Stimulated activated CD8-positive, alpha-beta memory T cell treated with anti-CD3 and anti-CD28 coated beads, Interleukin-7, amount 100 ng/mL, for 48 hours (primary cell): ENCODE measurements at places on chromosomes 16 and 17.

DNA sequence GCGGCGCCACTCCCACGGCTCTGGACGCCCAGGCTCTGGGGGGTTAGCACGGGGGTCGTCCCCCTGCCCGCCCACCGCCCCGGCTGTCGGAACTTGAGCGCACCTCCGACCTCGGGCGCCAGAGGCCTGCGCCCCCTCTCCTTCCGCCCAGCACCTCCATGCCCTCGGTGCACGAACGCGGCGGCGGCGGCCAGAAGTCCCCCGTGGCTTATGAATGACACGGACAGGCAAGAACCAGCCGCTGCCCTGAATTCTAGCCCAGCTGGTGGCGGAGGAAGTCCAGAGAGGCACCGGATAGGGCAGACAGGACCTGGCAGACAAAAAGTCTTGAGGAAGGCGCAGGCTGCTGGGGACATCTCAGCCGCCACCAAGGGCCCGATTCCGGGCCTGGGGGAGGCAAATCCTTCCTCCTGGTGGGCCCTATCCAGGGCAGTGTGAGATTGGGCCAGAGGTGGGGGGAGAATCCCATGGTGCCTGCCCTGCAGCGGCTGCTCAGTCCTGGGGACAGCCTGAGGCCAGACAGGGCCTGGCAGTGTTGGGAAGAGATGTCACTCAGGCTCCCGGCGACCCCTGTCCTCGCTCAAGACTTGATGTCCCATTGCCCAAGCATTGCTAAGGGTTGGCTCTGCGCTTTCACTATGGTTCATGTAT, 897 bp upstream of the CYGB start:
- no peak for DNase-seq

DNA sequence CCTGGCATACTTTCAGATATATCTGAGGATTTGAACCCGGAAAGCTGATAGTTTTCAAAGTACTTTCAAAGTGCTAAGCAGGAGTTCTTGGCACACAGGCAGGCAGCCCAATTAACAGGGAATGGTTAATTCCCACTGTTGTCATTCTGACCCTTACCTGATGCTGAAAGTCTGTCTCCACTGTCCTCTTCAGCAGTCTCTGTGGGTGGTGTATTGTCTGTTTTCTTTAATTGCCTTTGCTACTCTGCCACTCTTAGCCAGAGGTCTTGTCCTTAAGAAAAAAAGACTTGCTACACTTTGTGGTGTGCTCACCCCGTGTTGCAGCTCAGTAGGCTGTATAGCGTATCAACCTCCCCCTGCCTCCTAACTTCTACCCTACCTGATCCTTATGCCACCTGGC, 63.2 kb upstream of the SLC12A3 start:
- no peak for DNase-seq

GRCh38 chr17:38325221-38325851, 18.4 kb downstream of the GPR179 start:
- DNase-seq: no peak

GRCh38 chr16:3118204-3118790, 5.9 kb downstream of the ZNF205 start:
- DNase-seq: no peak

DNA sequence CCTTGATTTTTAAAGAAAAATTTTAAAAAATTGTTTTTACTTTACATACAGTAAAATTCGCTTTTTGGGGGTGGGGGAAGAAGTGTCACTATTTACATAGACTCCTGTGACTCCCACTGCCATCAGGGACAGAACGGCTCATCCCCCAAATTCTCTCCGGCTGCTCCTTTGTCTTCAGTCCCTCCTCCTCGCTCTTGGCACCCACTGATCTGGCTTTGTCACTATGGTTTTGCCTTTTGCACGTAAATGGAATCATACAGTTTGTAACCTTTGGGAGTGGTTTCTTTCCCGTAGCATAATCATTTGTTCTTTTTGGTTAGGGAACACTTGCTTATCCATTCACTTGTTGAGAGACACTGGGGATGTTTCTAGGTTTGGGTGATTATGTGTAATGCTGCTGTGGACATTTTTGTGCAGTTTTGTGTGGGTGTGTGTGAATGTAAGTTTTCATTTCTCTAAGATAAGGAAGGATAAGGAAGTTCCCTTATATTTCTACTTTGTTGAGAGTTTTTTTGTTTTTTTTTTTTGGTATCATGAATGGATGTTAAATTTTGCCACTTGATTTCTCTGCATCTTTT, 27.4 kb downstream of the RAB11FIP4 start:
- DNase-seq: no peak

GRCh38 chr16:10569621-10570020, 10.8 kb downstream of the EMP2 start:
- DNase-seq: no peak

DNA sequence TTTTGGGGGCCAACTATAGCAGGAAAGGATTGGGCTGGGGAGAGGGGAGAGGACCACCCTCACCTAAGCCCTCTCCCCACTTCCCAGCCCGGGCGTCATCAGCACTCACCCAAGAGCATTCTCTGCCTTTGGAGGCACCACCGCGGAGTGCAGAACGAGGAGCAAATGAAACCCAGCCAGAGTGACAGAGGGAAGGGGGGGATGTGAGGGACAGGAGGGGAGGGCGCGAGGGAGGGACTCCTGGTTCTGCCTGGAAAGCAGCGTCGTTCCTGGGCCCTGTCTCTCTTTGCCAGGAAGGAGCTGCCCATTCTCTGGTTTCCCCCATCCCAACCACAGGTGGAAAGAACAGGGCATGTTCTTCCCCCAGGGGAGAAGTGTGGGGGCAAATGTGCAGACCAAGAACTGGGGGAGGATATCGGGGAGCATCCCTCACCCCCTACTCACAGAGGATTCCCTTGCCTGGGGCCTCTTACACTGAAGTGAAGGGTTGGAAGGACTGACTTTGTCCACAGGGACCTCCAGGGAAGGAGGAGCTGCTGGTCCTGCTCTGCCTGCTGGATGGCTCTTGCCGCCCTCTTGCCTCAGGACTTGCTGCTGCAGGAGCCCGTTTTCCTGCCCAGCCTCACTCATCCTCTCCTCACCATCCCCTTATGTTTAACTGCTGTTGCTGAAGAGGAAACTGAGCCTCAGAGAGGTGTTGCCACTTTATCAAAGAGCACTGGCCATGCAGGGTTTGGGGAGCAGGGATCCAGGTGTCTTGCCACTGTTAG, 3.5 kb upstream of the C17orf113 start:
- DNase-seq: no peak

GRCh38 chr17:58189436-58190146, 2.9 kb upstream of the EPX start:
- DNase-seq: no peak

GRCh38 chr16:67538666-67539101, 10.1 kb downstream of the RIPOR1 start:
- no peak for DNase-seq

DNA sequence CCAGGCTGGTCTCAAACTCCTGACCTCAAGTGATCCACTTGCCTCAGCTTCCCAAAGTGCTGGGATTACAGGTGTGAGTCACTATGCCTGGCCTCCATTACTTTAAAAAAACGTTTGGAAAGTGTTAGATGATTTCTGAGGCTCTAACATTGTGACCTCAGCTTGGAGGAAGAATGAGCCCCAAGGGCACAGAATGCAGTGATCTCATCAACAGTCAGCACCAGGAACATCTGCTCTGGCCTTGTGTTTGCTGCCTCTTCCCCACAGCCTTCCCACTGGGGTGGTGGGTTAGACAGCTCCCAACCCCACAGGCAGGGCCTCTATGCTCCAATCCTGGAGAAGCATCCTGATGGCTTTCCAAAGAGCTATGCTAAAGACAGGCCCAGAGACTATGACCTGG, 37.7 kb upstream of the SREBF1 start:
- DNase-seq: no peak

DNA sequence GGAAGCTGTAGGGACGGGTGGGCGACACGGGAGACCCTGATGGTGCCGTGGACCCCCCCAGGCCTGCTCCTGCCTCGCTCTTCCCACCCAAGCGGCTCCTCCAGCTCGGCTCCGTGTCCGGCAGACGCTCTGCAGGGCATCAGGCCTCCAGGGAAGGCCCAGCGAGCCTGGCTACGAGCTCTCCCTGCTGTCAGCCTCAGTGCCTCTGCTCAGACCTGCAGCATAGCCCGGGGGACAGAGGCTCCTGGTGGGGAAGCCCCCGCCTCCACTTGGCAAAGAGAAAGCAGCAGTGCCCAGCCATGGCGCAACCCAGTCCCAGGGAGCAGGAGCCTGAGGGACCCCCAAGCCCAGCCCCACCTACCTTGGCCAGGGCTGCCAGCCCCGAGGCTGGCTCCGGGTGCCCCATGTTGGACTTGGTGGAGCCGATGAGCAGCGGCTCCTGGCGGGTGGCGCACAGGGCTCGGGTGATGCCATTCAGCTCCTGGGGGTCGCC, 5.9 kb downstream of the FASN start:
- no peak for DNase-seq

DNA sequence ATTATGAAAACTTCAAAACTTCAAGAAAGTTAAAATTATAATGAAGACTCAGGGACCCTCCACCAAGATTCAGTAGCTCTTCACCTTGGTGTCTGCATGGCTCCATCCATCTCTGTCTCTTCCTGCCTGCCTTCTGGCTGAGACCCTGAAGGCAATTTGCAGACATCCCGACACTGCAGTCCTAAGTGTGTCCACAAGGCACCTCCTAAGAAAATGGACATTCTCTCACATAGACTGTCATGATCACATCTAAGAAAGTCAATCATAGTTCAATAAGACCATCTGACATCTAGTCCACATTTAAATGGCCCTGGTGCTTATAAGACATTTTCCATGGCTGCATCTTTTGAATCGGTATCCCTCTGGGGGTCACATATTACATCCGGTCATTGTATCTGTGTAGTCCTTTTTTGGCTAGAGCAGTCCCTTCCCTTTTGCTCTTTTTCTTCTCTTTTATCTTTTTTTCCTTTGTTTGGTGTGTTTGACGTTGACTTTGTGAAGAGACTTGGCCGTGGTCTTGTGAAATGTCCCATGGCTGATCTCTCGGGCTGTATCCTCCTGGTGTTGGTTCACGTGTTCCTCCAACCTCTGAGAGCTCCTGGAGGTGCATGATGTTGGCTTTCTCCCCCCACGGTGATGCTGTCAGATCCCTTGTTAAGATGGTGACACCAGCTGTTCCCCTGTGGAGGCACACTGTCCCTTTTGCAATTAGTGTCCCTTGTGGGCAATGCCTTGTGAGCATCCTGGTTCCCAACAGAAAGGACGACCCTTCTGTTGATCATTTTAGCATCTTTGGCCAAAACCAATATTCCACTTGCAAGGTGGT, 5.0 kb upstream of the TNFRSF13B start:
- no peak for DNase-seq

- no peak for DNase-seq
Measured at GRCh38 chr17:44268709-44269534, 987 bp upstream of the SLC4A1 start.

GRCh38 chr16:64475627-64476351, 646.1 kb downstream of the CDH11 start:
- no peak for DNase-seq

DNA sequence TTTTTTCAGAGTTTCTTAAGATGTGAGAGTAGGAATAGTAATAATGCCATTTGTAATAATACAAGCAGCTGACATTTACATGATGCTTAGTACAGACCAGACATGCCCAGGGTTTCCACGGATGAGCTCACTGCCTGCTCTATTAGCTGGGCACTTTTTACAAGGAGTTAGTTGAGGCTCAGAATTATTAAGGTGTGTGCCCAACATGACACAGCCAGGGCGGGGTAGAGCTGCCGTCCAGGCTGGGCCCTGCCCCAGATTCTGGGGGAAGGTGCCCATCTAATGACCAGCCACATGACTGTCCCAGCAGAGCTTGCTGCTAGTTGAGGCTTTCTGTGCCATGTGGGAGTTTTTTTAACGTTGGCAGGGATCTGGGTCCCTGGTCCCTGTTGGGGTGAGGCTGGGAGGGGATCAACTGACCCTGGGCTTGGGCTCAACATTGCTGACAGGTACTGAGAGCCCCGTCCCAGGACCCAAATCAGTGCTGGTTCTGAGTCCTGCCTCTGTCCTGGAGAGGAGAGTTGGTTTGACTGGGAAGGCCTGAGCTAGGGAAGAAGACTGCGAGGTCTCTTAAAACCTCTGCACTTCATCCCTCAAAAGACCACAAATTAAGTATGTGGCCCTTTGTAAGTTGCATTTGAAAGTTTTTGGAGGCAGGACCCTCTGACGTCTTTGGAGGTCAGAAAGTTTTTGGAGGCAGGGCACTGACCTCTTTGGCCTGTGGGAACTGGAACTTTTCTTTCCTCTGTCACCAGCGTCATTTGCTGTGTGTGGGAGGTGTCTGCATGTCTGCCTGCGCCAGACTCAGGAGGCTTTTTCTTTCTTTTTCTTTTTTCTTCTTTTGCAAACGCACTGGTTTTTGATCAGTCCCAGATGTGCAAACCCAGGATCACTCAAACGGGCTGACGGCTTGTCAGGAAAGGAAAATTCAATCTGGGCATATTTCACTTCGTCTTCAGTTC, 2.2 kb downstream of the CRISPLD2 start:
- no peak for DNase-seq

- DNase-seq: no peak
Measured at GRCh38 chr16:9843424-9844018, 338.7 kb downstream of the GRIN2A start.

GRCh38 chr17:7817643-7817964, 16.4 kb upstream of the KDM6B start:
- no peak for DNase-seq

DNA sequence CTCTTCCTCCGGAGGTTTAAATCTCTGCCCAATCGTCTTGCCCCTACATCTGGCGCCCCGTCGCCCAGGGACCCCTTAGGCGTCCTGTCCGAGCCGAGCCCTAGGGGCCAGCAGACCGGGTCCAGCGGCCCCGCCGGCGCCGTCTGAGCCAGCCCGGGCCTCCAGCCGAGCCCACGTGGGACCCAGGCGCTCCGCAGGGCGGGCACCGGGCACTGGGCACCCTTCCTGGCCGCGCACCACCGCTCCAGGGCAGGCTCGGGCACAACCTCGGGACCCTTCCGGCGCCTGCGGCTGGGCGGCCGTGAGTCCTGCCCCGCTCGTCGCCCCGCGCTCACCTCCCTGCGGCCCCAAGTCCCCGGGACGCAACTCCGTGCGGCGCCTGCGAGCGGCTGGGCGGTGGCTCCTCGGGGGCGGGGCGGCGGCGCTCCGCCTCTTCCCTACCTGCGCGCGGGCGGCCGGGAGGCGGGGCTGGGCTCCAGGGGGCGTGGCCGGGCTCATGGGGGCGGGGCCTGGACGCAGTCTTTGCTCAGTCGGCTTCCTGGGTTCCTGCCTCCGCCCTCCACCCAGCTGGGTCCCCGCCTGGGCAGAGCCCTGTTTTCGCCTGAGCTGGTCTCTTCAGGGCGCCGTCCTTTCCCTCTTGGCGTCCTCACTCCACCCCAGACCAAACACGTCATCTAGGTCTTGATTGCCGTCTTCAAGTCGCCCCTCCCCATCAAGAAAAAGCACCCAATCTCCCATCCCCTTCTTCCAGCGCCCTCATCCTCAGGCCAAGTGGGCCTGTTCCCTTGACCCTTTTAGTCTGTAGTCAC, at the start of gene RHBDF2:
Gene RHBDF2 (minus strand): TSS at position 406 of the 809 bp plus-strand sequence. CDS start 19,899 bp downstream, outside the sequence.
- DNase-seq: peak; percentile 95
